Activated CD4-positive, alpha-beta T cell treated with anti-CD3 and anti-CD28 coated beads, Interleukin-2, amount 50 U/mL, for 1 hour (primary cell): ENCODE measurements at places on chromosomes 11 and 22.

DNA sequence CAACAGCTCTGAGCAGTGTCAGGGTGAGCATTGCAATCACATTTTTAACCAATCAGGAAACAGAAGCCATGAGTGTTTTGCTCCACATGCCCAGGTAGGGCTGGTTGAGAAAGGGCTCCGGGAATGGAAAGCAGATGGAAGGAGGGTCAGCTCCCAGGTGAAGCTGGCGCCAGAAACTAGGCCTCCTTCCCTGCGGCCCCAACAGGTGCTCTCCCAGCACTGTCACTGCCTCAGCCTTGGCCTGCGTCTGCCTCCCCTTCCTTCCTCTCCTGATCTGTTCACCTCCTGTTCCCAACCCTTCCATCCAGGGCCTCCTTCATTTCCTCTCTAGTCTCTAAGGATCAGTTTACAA is 4.6 kb upstream of the VSIG10L2 start:
- no peak for DNase-seq

GRCh38 chr11:15635521-15635920 is 520.8 kb downstream of the INSC start:
- DNase-seq: no peak

- DNase-seq: no peak
Measured at GRCh38 chr11:126695293-126695692, 305.3 kb downstream of the KIRREL3 start.

- no peak for DNase-seq
Measured at GRCh38 chr22:28514321-28514821, 165.3 kb downstream of the TTC28 start.

DNA sequence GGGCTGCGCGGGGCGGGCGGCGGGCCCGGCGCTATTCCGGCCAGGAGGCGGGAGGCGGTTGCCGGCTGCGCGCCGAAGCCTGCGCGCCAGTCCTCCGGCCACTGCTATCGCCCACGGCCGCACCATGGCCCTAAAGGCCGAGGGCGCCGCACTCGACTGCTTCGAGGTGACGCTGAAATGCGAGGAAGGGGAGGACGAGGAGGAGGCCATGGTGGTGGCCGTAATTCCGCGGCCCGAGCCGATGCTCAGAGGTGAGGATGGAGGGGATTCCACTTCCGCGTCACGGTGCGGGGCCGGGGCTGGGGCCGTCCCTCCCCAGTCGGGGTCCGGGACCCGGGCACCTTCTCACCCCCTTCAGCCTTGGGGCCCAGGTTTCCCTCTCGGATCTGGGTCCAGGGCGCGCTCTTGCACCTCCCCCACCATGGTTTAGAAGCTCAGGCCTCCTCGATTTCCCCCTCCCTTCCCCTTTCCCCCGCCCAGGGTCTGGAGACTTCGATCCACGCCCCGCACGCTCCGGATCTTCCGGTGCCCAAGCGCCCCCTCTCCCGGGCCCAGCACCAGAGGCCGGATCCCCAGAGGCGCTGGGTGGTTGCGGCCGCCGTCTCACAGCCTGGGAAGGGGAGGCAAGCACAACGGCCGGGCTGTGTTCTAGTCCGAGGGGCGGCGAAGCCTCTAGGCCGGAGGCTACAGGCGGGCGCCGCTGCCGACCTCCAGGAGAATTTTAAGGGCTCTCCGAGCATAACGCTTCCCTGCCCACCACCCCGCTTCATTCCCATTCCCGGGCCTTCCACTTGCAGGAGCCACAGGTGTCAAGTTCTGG is 517 bp downstream of the SPINDOC start:
- peak; percentile 13 for DNase-seq

DNA sequence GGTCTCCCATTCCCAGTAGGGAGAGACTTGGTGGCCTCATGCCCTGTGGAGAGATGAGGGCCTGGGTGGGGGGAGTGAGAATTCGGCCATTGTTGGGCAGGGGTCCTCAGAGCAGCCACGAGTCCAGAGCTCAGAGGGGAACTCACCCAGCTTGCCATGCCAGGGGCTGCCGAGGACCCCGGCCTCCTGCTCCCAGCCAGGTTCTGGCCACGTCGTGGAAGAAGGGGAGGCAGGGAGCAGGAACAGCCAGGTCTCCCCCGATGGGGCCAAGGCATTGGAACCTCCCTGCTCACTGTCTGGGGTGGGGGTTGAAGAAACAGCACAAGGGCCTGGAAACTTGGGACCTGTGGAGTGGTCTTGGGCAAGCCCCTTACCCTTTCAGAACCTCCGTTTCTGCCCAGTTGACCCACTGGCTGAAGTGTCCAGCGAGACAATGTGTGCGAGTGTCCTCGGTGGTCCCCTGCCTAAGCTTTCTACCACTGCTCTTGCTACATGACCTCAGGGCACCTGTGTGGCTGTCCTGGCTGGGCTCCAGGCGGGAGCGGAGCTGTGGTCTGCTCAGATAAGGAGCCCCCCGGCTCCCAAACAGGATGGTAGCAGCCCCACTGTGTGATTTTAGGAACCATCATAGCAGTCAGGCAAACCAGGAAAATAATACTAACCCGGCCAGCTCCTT is 74.7 kb upstream of the WNT11 start:
- no peak for DNase-seq

GRCh38 chr11:117144477-117145392 is 648 bp downstream of the PAFAH1B2 start:
- DNase-seq: peak; percentile 21

DNA sequence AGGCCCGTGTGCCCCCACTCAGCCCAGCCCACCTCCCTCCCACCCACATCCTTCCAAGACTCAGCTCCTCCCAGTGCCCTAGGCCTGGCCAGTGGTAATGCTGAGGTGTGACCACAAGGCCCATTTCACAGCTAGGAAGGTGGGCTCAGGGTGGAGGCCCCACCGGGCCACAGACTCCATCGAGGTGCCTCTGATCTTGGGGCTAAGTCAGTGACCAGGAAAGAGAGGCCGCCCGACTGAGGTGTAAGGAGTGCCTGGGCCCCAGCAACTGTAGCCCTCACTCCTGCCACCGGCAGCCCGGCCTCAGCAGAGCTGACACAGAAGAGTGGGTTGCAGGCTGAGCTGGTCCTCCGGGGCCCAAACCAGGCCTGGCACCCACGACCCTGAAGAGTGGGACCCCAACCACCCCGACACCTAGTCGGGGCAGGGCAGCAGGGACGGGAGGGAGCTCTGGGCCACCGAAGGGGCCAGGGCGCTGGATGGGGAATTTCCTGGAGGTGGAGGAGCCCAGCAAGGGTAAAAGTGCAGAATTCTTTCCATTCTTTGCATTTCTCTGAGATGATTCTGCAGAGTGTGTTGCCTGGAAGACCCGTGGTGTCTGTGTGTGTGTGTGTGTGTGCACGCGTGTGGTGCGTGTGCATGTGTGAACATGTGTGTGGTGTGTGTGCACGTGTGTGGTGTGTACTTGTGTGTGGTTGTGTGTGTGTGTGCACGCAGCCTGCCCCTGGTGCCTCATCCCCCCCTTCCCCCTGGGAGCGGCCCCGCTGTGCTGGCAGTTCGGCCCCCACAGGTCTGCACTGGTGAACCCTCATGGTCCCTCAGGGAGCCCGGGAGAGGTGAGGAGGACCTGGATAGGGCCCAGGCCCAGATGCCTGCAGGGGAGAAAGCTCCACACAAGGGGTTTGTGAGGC is 8.3 kb upstream of the PIM3 start:
- no peak for DNase-seq

DNA sequence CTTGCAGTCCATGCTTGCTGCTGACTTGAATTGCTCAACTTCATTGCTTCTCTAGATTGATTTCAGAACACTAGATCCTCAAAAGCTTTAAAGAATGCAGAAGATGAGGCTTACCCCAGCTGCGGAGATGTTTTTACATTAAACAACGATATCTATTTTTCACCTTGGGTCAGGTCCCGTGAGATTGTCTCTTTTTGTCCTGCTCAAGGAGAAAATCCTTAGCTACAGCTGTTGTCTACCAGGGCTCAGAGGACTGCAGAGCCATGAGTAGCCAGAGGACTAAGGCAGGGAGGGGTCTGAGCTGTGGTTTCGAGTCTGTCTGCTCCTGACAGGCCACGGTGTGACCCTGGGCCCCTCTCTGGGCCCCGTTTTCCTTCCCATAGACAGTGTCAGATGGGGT is 51.4 kb downstream of the PKNOX2 start:
- DNase-seq: no peak

DNA sequence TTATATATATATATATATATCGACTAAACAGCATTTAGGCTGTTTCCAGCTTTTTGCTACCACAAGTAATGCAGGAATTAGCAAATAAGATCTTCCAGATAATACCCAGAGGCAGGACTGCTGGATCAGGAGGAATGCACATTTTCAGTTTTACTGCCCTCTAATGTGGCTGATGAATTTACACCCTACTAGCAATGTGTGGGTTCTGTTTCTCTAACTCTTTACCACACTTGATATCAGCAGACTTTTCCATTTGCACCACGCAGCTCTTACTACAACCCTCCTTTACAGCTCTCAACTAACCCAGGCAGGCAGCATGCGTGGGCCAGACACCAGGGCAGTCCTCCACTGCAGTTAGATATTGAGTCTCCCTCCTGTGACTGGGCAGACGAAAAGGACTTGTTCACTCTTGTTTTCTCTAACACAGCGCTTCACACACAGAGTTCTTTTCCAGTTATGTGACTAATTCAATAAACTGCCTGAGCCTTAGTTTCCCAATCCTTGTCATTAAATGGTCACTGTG is 67.7 kb downstream of the IGLL5 start:
- DNase-seq: no peak

GRCh38 chr11:94880216-94880615 is 93.1 kb downstream of the CWC15 start:
- no peak for DNase-seq

DNA sequence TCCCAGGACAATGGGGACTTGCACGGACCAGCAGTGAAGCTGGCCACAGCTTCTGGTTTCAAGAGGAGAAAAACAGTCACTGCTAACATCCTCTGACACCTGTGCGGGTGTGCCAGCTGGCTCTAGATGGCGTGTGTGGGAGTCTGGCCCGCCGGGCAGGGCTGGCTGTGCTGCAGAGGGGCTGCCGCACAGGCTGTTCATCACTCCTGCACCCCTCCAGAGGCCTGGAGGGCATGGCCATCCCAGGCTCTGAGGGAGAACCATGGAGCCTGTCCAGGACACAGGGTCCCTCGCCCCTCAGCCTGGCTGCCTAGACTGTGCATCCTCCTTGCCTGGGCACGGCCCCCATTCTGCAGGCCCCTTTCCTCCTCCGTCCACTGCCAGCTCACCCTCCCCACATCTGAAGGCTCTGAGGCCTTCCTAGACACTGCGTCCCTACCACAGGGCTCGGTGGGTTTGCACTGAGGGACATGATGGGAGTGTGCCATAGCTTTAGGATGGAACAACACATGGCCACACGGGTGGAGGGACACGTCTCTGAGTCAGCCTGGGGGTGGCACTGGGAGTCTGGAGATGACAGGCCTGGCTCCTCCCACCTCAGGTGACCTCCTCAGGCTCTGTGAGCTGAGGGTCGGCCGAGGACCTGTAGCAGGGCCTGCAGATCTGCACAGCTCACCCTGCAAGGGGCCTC is 42.1 kb upstream of the GNB1L start:
- peak; percentile 34 for DNase-seq

GRCh38 chr11:34427186-34427805 is 11.4 kb upstream of the CAT start:
- DNase-seq: no peak

- no peak for DNase-seq
Measured at GRCh38 chr11:126313826-126314225, 10.0 kb downstream of the DCPS start.

DNA sequence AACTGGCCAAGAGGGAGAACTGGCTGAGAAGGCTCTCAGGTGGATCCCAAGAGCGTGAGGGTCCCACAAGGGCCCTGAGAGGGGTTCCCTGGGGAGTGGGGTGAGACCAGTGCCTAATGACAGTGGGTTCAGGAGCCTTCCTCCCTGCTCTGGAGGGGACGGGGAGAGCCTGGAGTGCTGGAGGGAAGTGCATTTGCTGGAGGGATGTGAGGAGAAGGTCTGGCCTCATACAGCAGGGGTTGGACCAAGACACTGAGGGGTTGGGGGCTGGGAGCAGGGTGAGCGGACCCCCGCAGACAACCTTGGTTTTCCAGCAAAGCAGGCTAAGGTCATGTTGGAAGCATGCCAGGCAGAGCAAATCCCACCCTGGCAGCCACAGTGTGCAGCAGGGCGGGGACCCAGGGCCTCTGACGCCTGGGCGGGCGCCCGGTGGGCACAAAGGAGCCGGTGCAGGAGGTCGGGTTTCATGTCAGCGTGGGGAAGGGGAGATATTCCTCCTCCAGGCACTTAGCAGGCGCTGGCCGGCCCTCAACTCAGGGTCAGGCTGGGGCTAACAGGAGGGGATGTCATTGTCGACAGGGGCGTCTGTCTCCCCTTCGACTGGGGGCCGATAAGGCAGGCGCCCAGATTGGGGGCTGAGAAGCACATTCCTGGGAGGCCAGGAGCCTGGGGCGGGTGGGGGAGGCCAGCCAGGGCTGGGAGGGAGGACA is 3.1 kb upstream of the DERL3 start:
- no peak for DNase-seq

GRCh38 chr11:111992206-111992855 is 32.9 kb upstream of the DLAT start:
- DNase-seq: no peak

GRCh38 chr22:28366856-28367255 is 312.8 kb downstream of the TTC28 start:
- DNase-seq: no peak

DNA sequence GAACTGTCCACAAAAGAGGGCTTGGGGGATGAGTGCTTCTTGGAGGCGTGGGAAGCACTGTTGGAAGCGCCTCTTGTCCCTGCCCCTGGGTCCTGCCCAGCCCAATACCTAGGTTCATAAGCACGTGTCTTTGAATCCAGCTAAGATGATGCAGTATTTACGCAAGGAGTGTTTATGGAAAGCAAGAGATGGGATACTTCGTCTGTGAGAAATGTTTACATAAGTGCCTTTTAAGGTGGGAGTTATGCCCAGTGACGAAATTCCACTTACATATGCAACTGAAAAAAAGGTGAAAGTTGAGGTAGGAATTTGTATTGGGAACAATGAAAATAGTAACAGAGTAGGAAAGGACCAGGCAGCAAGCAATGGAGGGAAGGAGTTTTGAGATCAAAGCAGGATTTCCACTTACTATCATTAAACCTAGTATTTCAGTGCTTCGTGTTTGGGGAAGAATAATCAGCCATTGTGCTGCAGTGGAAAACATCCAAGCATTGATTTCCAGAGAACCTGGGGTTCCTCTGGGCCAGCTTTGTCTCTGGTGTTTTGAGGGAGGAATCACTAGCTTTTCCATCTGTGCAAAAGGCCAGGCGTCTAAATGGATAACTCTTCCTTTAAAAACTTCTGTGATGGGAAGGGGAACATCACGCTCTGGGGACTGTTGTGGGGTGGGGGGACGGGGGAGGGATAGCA is 115.3 kb upstream of the TTC12 start:
- DNase-seq: no peak

GRCh38 chr11:46272816-46273427 is 4.5 kb upstream of the CREB3L1 start:
- no peak for DNase-seq

DNA sequence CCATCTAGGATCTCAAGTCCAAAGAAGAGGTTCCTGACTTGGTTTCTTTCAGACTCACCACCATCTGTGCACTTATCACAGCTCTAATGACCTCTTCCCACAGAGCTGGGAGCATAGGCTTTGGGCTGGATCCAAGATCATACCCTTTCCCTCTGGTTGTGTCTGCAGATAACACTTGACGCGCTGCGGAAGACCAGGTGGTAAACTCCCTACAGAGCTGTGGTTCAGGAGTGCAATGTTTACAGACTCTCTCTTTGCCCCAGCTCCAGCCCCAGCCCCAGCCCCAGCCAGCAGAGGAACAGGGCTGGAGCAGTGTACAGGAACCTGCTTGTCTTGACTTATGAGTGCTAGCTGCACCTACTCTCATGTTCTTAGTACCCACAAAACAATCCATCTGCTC is 274.4 kb upstream of the SYN3 start:
- no peak for DNase-seq

GRCh38 chr11:57597916-57598830 is 688 bp downstream of the SERPING1 start:
- no peak for DNase-seq
